Chondrocyte (in vitro differentiated cells): ENCODE measurements at places on chromosomes 1 and 21.

GRCh38 chr1:90809093-90809492, 92.0 kb upstream of the BARHL2 start:
- peaks cover 3% of the 10 kb centered on the region for H3K27me3 ChIP-seq
- H3K36me3 ChIP-seq: peaks cover 3% of the 10 kb centered on the region
- H3K4me3 ChIP-seq: no peak overlapping the region
- H3K27ac ChIP-seq: no peak overlapping the region

- no peak overlapping the region for H3K27ac ChIP-seq
- H3K4me3 ChIP-seq: no peak overlapping the region
- peaks cover 18% of the 10 kb centered on the region for H3K4me1 ChIP-seq
- DNase-seq: no peak
- H3K36me3 ChIP-seq: no peaks in the 10 kb centered on the region
Measured at GRCh38 chr1:184563308-184563707, 176.5 kb downstream of the C1orf21 start.

GRCh38 chr1:65791396-65791795, 1.3 kb upstream of the PDE4B start:
- H3K36me3 ChIP-seq: peaks cover 3% of the 10 kb centered on the region
- H3K27ac ChIP-seq: no peak overlapping the region
- no peak for DNase-seq
- peaks cover 64% of the 10 kb centered on the region for H3K27me3 ChIP-seq
- H3K4me1 ChIP-seq: peaks cover 12% of the 10 kb centered on the region
- no peak overlapping the region for H3K4me3 ChIP-seq

GRCh38 chr1:6803357-6803756, 18.1 kb downstream of the CAMTA1 start:
- no peaks in the 10 kb centered on the region for H3K27me3 ChIP-seq
- DNase-seq: no peak
- no peak overlapping the region for H3K27ac ChIP-seq
- peaks cover 1% of the 10 kb centered on the region for H3K36me3 ChIP-seq
- H3K4me3 ChIP-seq: no peak overlapping the region

DNA sequence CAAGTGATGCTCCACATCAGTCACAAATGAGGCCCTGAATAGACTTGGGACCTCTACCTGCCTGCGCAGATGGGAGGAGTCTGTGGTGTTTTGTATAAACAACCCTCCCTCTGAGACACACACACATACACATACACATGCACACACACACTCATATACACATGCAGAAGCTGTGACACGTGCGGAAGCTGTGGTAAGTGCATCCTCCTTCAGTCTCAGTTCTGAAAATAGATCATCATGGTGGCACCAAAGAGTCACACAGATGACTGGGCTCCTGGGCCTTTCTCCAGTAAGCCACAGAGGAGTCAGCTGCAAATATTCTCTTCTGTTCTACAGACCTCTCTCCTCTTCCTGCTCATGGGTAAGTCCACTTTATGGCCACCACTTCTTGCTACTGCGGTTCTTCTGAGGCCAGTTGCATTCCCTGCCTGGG, at the start of gene LY9:
TSS of gene LY9 (plus strand) at position 224 of the 433 bp plus-strand sequence. CDS start at position 238, 14 bp downstream.
- no peaks in the 10 kb centered on the region for H3K36me3 ChIP-seq
- DNase-seq: no peak
- H3K27me3 ChIP-seq: peaks cover 7% of the 10 kb centered on the region
- no peaks in the 10 kb centered on the region for H3K4me1 ChIP-seq

- peaks cover 57% of the 10 kb centered on the region for H3K4me1 ChIP-seq
- peak overlapping the region; percentile 93 for H3K27ac ChIP-seq
- DNase-seq: no peak
- no peaks in the 10 kb centered on the region for H3K36me3 ChIP-seq
- H3K27me3 ChIP-seq: no peaks in the 10 kb centered on the region
Measured at GRCh38 chr21:38244885-38245869, 11.6 kb upstream of the KCNJ15 start.
